Stimulated activated CD8-positive, alpha-beta memory T cell treated with anti-CD3 and anti-CD28 coated beads, Interleukin-4, amount 100 ng/mL, for 4 hours (primary cell): ENCODE measurements at places on chromosomes 6 and 20.
A peak's percentile ranks its signal among the peaks of the same experiment; 100 is the strongest.

GRCh38 chr20:38395165-38395564 is 40.0 kb downstream of the SNHG17 start:
- no peak for DNase-seq

DNA sequence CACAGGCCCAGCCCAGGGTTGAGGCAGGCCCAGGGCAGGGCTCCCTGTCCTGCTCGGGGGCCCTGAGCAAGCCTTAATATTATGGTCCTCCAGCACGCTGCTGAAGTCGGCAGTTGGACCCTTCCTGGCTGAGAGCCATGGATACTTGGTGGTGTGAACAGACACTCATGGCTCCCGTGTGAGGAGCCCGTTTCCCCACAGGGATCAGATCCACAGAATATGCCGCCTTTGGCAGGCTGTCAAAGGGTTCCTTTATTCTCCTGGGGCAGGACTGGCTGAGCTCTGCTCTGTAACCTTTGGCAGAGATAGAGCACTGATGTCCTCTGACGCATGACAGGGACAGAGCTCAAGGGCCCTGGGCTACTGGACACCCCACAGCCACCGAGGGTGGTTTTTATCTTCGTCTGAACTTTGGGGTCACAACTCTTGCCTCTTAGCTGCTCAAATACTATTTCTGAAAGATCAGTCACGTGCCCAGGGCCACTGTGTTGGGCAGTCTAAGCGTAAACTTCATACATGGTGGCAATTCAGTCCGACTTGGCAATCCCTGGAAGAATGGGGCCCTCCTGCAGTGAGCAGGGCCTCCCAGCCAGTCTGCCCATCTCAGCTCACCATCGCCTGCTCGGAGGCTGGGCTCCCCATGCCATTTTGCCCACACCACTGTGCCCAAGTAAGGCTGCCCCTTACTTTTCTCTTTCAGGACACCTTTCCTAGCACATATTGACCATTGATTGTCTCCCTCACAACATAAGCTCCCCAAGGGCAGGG is 49.1 kb downstream of the TTI1 start:
- DNase-seq, result no peak

GRCh38 chr20:3239026-3239866 is at the start of gene SLC4A11:
SLC4A11 (minus strand) TSS chr20:3239190; CDS start chr20:3239137, 53 bp downstream.
- no peak for DNase-seq

DNA sequence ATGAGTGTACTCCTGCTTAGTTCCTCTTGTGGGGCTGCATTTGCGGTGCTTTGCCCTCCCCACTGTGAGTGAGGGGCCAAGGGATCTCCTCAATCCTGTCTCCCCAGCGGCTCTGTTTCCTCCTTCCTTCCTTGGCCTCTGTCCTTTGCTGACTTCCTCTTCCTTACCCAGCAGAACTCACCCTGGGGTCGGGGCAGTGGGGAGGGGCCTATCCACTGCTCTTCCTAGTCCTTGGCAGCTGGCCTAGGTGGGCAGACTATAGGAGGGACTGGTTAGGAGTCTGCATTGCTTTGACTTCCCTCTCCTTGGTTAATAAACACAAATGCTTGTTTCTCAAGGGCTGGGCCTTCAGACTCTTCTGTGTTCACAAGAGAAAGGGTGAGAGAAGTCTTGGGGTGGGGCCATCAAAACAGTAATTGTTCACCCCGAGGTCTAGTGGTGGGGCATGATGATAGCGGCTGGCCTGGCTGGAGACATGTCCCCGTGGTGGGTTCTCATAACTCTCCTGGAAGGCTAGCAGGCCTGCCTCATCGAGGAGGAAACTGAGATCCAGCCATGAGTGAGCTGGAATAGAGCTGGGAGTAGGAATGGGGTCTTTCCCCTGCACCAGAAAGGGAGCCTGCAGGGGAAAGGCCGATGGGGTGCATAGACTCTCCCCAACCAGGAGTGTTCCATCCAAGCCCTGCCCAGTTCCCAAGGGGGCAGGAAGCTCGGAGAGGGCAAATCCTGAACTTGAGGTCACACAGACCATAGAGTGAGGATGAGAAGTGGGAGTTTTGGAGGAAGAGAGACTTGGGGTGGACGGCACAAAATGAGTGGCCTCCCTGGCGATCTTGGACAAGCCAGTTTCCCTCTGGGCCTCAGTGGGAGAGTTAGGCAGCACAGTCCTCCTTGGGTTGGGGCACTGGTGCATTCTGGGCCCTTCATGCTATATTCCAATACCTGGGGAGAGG is 12.7 kb downstream of the FAM110A start:
- no peak for DNase-seq

DNA sequence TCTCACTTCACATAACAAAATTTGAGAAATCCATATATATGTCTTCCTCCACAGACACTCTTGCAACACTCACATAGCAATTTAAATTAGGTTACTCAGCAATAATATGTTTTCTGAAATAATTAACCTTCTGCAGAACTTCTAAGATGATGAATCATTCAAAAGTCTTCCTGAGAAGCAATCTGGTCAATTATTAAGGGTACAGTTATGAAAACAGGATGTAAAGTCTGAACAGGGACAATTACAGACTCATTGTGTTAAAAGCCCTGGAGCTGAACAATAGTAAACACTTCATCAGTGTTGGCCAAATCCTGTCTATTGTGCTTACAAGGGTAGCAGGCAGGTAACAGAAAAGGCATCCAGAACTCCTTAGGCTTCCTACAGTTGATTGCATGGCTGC is 75.4 kb downstream of the FILIP1 start:
- no peak for DNase-seq

GRCh38 chr6:147207837-147208754 is 3.9 kb downstream of the STXBP5 start:
- DNase-seq, result no peak

- no peak for DNase-seq
Measured at GRCh38 chr20:37734228-37734985, 40.6 kb downstream of the CTNNBL1 start.

GRCh38 chr6:32154514-32155161 is 697 bp downstream of the PPT2 start:
- peak; percentile 19 for DNase-seq

DNA sequence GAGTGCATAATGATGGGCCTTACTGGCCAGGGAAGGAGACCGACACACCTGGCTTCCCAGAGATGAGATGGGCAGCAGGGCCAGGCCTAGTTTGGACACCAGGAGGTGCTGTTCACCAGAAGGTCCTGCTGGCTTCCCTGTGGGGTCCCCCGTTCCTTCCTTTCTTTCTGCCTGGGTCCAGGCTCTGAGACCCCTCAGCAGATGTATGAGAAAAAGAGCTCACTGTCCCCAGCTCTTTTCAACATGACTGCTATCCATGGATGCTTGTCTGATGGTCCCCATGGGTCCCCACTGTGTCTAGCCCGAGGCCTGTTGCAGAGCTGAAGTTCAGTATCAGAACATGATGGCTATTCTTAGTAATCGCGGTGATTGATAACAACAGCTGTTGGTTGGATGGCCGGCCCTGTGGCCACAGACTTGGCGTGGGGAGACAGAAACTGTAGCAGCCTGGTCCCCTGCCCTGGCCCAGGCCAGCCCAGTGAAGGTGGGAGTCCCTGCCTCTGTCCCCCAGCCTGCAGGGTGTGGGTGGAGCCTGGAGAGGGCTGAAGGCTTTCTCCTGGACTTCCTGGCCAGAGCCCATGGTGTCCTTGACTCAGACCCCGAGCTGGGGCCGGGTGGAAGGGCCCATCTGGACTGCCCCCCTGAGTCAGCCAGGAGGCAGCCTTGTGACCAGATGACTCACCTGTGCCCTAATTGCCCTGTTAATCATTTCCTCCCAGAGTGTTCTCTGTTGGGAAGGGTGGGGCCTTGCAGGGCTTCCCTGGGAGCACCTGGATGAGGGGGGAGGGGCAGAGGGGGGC is 9.9 kb upstream of the BAK1 start:
- DNase-seq, result no peak
